ENCODE measurements at places on chromosomes 5 and 9.

GRCh38 chr5:9313751-9314150, 232.1 kb downstream of the SEMA5A start:
- DNase-seq = no peak

DNA sequence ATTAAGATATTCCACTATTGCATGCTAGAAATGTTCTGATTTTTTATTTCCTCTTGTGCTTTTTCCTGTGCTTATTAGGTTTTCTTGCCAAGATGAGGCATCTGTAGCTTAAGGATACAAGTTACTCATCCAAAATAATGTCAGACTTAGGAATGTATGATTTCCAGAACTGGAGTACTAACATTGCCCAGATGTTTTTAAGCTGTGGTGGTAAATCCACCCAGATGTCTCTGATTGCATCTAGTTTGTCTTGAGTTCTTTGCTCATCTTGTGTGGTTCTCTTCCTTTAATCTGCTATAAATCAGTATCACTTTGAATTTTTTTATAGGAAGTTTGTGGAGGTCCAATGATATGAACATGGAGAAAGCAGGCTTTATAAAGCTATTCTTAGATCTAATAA, 337.5 kb upstream of the ZNF608 start:
- no peak for DNase-seq

DNA sequence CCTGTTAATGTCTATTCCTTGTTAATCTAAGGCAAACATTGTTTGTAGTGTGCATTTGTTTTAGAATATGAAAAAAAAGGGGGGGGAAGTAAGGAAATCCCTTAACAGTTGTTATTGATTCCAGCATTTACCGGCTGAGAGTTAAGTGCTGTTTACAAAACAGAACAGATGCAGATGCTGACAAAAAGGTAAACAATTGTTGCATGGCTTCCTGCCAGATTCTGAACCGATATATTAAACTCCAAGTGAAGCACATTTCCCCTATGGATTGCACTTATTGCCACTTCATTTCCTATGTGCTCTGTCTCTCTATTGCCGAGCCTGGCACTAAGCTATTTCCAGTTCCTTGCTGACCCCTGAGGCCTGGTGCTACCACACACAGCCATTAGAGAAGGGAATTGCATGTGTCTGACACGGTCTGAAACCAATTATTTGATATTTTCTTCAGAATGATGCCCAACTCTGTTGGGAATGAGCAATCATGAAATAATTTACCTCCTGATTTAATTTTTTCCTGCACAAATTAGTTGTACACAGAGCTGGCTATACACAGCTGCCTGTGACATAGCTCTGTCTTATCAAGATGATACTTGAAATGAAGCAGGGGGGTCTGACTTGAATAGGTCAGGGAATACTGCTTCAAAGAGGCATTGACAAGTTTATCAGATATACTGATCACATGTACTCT, 109.8 kb downstream of the KIAA0825 start:
- DNase-seq = no peak

DNA sequence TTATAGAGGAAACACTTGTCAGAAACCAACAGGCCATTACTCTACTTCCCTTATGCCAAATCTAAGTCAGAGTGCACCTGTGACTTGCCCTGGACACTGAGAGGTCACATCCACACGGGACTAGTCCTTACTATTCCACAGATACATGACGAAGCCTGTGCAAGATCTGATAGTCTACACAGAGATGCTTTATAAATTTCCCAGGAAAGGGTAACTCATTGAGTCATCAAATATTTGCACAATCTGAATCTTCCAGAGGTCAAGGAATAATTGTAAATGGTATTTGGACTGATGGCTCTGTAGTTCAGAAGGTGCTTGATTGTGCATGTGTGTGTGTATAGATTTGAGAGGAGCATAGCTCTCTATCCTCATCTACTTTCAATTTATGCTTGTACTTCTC, 55.2 kb upstream of the JAK2 start:
- no peak for DNase-seq

DNA sequence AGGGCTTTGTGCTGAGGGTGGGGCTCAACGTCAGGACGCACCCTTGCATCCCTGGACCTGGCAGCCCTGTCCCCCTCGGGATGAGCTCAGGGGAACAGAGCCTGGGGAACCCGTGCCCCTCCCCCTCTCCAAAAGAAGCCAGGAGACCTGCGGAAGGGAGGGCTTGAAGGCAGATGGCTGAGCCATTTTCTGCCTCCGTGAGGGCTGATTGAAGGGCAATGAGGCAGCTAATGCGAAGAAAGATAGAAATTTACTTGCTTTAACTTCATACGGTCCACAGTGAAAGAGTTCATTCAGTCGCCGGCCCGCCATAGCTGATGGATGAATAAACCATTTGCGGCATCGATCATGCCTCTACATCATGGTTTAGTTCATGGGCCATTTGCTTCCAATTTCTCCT, 28.8 kb downstream of the ASS1 start:
- DNase-seq = no peak

DNA sequence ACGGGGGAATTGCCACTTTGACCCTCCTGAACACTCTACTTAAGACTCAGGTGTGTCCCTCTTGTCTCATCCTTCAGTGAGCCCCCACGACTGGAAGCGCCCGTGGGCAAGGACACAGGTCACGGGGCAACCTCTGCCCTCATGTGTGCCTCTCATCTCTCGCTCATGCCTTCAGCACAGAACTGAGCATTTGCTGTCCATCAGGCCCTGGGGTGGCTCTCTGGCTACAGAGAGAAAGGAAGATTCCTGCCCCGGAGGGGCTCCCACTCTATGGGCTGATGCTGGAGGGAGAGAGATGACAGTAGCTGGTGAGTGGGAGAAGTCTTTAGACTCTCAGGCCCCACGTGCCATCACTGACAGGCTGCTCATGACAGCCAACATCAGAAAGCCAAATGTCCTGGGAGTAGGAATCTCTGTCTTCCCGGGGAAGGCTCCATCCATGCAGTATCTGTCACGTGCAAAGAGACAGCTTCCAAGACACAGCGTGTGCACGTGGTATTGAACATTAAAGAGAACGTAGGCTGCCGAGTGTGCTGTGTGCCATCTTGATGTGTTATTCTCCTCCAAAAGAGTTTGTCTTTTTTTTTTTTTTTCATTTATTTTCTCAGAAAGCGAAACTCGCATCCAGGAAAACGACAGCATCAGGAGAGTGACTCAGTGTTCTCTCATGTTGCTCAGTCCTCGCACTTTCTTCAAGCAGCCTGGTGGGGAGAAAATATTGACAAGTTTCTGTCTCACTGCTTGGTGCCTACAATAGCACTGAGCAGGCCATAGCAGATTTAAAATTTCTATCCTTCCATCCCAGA, 190.5 kb downstream of the GAS1 start:
- no peak for DNase-seq

GRCh38 chr5:72760259-72760658, 56.2 kb upstream of the TNPO1 start:
- no peak for DNase-seq

DNA sequence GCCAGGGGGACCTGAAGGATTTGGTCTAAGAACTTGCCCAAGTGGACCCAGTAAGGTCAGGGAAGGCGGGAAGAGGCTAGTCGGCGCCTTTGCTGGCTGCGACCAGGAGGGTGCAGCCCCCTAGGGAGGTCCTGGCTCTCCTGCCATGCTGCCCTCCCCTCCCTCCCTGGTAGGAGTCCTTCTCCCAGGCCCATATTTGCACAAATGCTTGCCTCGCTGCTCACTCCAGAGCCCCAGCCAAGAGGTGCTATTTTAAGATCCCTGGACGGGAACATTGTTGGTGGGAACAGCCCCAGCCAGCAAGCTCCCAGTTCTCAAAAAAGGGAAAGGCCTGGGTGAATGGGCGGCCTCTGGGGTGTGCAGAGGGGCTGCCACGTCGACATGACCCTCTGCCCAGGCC, 4.3 kb upstream of the IL17B start:
- DNase-seq = no peak

DNA sequence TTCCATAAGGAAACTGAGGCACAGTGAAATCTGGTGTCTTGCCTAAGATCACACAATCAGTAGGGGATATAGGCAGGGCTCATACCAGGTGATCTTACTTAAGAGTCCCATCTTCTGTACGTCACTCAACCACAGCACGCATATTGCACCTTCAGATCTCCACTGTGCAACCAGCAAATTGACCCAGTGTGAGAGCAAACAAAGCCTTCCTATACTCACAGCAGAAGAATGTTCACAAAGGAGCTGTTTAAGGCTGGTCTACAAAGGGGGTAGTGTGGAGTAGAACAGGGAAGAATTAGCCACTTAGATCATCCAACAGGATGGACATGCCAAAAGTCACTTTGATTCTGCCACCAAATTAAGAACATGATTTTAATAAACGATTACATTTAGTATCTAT, 305.9 kb downstream of the SLIT3 start:
- DNase-seq = no peak

- no peak for DNase-seq
These were observed 132.4 kb upstream of the OTULINL start for GRCh38 chr5:14449052-14449661.

DNA sequence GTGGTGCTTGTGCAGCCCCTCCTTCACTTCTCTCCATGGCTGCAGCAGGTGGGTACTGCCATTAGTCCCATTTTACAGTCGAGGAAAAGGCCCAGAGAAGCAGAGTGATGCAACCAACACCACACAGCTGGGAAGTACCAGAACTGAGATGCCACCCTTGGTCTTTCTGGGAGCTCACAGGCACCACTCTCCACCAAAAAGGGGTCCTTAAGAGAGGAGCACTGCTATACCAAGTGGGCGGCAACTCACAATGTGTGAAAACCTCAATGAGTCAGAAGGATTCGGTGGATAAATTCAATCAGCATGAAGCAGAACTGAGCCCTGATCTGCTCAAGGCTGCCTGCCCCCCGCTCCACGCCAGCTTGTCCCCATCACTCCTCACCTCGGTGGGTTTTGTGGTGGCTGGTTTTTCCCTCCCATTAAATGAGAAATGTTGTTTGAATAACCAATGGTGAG, 213.7 kb downstream of the FSTL4 start:
- peak; percentile 78 for DNase-seq

DNA sequence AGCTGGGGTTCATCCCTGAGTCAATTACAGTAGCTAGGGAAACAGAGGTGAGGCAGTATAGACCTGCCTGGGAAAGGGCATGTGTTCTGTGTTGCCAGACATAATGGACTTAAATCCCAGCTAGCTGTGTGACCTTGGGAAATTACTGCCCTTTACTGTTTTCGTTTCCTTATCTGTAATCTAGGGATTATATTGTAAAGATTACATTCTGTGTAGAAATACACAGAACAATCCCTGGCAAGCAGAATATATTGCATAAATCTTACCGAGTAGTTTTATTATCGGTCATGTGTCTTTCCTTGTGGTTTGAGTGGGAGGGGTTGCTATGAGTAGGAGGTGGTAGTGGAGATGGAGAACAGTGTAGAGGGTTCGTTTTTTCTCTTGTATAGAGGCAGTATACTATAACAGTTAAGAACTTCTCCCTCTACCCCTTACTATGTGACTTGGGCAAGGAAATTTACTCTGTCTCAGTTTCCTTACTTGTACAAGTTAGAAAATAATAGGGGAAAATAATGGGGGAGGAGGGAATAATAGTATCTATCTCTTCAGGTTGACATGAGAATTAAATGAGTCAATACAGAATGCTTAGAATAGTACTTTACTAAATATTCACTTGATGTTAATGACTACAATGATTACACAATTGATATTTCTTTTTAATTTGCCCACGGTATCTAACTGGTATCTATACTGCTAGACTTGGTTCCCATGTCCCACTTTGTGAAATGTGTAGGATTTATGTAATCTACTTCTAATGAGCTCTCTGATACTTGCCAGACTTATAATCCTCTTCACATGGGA, 7.1 kb upstream of the DMXL1 start:
- no peak for DNase-seq

- DNase-seq = no peak
These were observed 268.8 kb upstream of the ANKRD55 start for GRCh38 chr5:56501781-56502557.

DNA sequence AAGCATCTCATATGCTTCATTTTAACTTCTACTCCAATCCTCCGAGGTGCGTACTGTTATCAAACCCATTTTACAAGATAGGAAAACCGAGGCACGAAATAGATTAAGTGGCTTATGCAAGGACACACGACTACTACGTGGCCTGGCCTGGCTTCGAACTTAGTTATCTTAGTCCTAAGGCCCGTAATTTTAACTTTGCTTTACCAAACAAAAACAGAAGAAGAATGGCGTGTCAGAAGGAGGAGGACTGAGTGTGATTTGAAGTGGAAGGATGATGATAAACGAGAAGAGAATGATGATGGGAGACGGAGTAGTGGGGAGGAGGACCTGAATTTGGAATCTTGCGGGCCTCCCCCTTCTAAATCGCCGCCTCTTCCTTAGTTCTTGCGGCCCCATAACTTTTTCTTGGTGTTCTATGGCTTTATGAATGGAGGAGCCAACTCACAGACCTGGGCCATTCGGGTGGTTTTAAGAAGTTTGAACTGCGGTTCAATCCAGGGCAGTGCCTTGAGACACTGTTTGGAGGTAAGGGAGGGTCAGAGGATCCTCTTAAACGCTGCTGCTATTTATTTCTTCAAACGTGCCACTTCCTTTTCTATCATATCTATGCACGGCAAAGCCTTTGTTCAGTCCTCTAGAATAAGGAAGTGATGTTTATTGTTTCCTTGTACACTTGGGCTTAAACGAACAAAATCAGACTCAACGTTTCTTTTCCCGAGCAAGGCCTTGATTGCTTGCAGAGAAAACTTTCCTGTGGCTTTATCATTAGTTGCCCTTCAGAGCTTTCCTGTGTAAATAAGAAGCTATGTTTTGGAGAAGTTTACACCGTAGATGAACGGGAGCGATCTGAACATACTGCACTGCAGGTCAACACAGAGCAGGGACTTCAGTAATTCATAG, 795 bp downstream of the CNOT8 start:
- no peak for DNase-seq

GRCh38 chr5:41432481-41433253, 77.7 kb downstream of the PLCXD3 start:
- no peak for DNase-seq

DNA sequence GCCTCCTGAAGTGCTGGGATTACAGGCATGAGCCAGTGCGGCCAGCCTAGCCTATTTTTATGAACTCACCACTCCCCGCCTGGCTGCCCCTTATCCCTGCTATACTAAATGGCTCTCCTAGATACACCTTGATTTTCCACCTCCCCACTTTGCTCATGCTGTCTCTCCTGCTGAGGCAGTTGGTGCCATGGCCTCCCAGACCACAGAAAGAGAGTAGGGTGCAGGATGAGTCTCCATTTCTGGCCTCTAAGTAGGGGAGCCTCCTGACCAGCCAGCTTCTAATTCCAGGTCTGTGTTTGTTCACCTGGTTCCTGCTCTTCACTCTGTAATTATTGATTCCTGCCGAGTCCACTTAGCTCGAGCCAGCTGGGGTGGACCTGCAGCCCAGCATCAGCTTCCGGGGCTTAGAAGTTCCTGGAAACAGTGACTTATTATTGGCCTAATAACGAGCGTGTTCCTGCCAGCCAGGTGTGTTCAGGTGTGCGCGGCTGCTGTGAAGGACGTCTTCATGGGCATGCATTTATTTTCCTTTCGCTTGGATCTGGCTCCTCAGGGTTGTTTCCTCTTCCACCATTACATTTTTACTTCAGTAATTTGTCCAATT, 34.0 kb downstream of the ZNF618 start:
- no peak for DNase-seq

GRCh38 chr9:117714282-117714681, 10.1 kb downstream of the TLR4 start:
- DNase-seq = no peak

Data from stimulated activated CD8-positive, alpha-beta memory T cell treated with anti-CD3 and anti-CD28 coated beads, Interleukin-4, amount 100 ng/mL, for 48 hours (primary cell).